ENCODE measurements at places on chromosomes 5 and 9.

DNA sequence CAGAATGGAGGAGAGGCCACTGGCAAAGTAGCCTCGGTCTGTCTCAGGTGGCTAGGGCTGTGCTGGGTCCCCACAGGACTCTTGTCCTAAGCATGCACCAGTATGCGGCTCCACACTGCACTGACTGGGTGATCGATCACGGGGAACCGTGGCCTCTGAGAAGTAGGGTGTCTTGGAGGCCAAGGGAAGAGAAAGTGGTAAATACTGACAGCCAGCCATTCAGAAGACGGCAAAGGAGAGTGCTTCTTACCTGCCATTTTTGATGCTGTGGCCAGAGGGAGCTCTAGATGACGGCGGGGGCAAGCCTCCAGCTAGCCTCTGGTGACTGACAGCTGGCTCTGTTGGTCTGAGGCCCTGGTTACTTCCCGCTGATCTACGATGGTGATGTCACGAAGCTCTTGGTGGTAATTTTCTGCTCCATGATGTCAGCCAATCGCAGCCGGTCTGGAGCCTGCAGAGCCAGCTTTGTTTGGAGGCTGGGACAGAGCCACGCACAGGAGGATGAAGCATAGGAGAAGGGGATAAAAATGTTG, 40.4 kb upstream of the GADD45G start:
- peak; percentile 55 for DNase-seq

GRCh38 chr9:3879315-3879714, 353.5 kb upstream of the RFX3 start:
- no peak for DNase-seq

DNA sequence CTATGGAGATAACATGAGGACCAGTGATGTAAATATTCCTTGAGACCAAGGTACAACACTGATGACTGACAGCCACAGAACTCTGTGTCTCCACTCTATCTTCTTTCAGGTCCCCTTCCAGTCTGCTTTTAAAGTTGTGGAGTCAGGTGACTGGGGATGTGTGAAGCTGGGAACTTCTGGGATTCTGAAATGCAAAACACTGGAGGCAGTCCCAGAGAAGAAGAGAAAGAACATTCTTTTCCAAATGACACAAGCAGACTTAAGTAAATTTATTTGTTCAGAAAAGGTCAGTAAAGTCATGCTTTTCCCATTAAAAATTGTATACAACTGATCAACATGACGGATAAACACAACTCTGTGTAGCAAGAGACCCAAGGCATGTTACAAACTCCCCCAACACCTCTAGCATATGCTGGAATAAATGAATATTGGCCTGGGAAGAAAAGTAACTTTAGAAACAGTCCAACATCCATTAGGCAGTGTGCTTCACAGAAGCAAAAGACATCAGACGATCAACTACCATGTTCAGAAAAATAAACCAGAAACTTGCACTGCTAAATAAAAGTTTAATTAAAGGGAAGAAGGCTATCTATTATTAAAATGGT, 92.4 kb upstream of the IFNK start:
- DNase-seq = no peak

- DNase-seq = no peak
Measured at GRCh38 chr5:116075191-116075831, 9.5 kb upstream of the COMMD10 start.

GRCh38 chr9:130930132-130930803, 8.8 kb downstream of the FIBCD1 start:
- DNase-seq = no peak

DNA sequence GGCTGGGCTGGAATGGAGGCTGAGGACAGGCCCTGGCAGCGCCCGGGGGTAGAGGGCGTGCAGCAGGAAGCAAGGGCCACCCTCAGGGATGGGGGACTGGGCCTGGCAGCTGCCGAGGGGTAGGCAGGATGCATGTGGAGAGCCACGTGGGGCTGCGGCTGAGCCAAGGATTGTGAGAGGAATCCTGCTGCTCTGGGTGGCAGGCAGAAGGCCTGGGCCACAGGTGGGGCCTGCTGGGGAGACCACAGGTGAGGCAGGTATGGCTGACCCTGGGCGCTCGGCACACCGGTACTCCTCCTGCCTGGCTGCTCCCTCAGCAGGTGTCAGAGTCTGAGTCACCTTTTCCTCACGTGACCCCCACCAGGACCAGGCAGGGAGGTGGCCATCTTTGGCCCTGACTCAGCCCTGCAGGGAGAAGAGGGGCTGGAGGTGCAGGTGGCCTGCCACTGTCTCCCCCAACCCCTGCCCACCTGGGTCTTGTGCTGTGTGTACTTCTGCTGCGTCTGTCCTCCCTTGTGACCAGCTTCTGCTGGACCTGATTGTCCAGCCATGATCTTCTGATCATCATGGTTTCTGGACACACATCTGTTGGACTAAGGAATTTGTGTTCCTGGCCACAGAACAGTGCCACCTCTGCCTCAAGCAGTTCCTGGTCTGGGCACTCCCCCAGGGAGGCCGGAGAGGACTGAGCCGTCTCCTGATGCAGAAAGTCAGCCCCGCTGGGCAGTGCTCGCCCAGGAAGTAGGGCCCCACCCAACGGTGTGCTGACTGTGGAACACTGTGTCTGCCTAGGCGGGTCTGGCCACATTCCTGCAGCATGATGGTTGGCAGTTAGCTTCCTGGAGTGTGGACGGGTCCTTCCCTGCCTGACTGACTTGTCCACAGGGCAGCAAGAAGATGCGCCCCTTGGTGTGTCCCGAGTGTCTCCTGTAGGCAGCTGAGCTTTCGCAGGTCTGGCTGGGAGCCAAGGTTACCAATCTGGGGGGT, 6.4 kb downstream of the ARRDC1 start:
- no peak for DNase-seq

- DNase-seq = no peak
Measured at GRCh38 chr5:75046366-75047142, 5.8 kb downstream of the GCNT4 start.

GRCh38 chr5:176899296-176899891, at the start of gene HK3:
Gene HK3 (minus strand): TSS chr5:176899346. CDS start chr5:176896159, 3,187 bp downstream.
- no peak for DNase-seq

DNA sequence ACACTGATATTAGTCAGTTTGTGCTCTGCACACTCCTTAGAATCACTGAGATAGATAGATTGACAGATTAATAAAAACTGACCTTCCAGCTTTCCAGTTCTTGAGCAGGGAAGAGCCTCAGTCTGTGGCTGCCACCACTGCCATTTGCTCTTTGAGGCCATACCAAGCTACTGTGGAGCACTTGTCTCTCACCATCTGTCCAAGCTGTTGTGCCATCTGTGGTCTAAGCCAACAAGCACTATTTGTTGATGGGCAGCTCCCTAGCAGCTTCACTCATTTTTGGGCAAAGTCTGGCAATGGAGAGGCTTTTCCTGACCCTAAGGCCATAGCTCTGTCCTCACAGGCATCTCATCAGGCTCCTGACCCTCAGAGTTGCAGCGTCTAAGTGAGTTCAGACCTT, 30.4 kb downstream of the HTR1A start:
- DNase-seq = no peak

DNA sequence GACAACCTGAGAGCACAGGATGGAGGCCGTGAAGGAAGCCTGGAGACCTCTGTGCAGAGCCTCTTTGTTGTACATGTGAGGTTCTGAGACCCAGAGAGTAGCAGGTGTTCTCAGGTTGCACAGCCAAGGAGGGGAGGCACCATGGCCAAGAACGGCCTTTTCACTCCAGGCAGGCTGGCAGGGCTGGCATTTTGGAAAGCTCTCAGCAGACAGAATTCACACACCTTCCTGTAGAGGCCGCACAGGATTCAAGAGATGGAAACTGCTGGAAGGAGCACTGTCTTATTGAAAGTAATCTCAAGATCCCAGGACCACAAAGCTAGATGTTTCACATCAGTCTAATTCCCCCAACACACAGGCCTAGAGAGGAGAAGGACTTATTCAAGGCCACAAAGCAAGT, 52.8 kb upstream of the XPA start:
- no peak for DNase-seq

- DNase-seq = no peak
Measured at GRCh38 chr9:113509463-113509862, 45.9 kb downstream of the RGS3 start.

DNA sequence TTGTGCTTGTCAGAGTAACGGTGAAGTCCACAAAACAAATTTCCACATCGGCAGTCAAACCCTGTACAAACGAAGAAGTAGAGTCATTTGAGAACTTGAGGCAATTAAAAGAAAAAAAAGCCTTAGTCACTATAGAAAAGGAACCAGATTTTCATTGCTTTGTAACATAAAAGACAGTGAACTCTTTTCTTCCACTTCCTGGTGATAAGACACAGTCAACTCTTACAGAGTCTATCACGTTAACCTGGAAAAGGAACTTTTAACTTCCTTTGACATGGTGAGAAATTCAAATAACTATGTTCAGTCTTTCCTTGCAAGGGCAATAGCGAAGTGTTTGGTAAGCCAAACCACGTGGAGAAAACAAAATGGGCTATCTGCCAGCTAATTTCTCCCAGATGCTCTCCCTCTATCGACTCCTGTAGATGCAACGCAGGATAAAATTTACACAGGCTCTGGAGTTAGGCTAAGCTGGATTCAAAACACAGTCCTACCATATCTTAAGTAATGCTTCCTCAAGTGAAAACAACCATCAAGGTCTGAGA, 8.9 kb downstream of the ZFAND5 start:
- DNase-seq = no peak

- DNase-seq = no peak
Measured at GRCh38 chr5:111469903-111470302, 42.4 kb downstream of the STARD4 start.

DNA sequence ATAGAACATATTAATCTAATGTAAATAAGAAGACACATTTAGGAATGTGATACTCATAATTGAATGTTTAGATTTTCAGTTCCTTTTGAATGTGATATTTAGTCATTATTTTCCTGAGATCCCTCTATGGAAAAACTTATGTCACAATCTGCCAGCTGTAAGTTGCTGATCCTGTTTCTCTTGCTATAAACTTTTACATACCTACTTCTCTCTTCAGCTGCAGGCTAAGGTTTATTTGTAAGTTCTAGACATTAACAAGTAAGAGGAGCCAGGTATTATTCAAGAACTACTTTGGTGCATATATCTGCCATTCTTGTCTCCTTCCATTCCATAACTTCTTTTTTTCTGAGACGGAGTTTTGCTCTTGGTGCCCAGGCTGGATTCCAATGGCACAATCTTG, 462.4 kb downstream of the PRR16 start:
- no peak for DNase-seq

DNA sequence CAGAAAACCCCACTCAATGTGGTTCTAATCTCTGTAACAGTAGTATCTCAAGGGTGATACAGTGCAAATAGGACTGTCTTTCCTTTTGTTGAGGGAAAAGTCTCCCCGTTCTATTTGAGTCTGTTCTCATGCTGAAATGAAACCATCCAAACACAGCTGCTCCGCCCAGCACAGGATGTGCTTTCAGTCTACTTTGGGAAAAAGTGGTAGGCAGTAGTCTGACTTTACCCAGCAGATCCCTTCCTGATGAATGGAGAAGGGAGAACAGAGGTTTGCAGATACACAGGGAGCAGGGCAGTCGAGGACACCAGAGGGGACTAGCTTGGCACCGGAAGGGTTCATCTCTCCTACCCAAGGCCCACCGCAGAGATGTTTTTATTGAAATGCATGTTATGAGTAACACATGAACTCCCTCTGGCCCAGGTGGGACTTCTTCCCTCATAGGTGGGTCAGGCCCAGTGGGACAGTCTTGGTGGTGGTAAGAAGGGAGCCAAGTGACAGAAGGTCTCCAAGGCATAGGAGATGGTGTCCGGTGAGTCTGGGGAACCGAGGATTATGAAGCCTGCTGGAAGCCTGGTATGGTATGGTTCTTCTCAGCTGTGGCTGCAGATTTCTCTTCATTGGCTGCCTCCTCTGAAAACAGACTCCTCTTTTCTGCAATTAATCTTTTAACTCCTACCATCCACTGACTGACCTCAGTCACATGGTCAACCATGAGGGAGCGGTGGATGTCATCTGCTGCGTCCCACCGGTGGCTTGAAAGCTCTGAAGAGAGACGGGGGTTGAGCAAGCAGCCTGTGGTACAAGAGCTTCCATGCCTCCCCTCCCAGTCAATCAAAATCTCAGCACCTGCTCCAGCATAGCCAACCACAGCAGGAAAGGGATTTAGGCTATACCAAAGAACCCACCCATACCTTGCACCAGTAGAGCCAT, 3.0 kb downstream of the EIF4EBP3 start:
- DNase-seq = no peak

DNA sequence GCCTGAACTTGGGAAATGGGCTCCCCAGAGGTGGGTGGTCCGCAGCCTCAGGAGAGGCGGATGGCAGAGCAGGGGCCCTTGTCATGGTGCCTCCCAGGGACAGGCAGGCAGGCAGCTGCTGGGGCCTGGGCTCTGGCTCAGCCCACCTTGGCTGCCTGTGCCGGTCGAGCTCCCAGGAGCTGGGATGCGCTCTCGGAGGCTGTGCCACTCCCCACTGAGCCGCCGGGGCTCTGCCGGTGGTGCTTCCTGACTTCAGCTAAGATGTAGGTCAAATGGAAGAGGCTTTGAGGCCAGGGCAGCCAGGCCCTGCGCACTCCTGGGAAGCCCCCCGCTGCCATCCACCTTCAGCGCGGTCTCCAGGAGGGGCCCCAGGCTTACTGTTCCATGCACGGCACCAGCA, 41.0 kb downstream of the KCNT1 start:
- DNase-seq = no peak

DNA sequence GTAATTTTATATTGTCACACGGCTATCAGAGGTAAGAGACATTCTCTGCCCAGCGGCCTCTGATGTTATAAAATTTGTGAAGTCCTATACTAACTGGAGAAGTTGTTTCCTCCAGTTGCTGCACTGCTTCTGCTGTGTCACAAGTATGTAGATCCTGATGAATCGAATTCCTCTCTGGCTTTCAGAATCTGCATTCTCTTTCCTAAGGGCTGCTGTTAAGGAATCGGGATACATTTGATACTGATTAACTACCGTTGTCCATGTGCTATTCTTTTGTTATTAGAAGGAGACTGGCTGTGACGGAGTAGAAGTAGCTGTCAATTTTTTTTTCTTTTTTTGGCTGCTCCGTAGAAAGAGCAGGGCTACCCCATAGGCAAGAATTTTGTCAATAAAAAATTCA, 81.7 kb upstream of the LRRC70 start:
- no peak for DNase-seq

GRCh38 chr5:106639488-106639887, 1031.2 kb downstream of the EFNA5 start:
- DNase-seq = no peak

- no peak for DNase-seq
Measured at GRCh38 chr5:126124706-126125345, 298.4 kb upstream of the GRAMD2B start.

DNA sequence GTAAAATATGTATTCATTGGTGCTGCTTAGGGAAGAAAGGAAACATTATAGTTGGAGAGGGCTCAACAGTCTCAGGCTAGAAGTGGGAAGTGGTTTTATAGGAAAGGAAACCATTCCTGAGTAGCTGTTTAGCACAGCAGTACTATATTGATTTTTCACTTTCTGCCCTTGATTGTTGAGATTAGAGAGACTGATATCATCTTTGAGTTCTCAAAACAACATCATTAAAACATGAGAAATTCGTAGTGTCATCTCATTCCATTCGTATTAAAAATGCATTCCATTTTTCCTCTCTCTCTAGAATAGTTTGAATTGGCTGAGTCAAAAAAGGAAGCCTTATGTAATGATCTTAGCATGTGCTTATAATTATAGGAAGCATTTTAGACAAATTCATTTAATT, 14.1 kb downstream of the POLR3G start:
- no peak for DNase-seq

GRCh38 chr9:129320575-129321285, 142.7 kb upstream of the IER5L start:
- DNase-seq = peak; percentile 76

- no peak for DNase-seq
Measured at GRCh38 chr5:60209146-60209840, 315.8 kb upstream of the PDE4D start.
